ENCODE measurements at places on chromosomes 11 and 22. TPM values are rescaled to one million over a fixed set of nuclear protein-coding genes. Genes with fewer than 3 reads are reported as not detected.

SCN4B gene
- total RNA-seq: under 0.01 TPM

MRGPRX3 gene
- total RNA-seq: not detected

WNT7B gene
- total RNA-seq: not detected

SPON1 gene
- under 0.01 TPM for total RNA-seq

SAA1 gene
- not detected for total RNA-seq

THRSP gene
- not detected for total RNA-seq

GNG3 gene
- not detected for total RNA-seq
